ENCODE measurements at places on chromosomes 6 and 20.

DNA sequence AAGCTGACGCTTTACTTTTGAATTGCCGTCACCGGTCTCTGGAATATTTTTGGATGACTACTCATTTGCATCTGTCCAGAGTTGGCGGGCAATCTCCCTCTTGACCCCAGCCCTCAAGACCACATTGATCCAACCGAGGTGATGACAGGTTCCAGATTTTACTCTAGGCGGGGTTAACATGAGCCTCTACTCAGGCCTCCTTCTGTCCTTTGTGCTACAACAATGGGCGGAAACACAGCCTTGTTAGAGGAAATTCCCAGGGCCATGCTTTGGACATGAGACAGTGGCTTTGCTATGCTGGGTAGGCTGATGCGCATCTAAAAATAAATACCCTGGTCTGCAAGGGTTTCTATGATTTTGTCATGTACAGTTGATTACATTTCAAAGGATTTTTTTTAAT, 27.0 kb upstream of the ADGRF5 start:
- no peak for DNase-seq

DNA sequence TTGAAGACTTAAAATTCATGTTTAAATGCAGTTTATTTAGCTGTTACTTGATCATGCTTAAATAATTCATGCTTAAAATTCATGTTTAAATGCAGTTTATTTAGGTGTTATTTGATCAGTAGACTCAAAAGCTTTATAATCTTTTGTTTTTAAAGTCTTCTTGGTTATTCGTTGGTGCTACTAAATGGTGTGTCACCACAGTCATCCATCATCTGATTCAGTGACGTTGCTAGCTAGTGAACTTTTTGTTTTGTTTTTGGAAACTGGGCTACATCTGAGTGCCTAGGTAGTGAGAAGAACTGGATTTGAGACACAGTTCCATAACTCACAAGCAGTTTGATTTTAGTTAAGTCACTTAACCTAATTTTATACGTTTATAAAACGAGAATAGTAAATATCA, 20.9 kb downstream of the SCAF8 start:
- no peak for DNase-seq

DNA sequence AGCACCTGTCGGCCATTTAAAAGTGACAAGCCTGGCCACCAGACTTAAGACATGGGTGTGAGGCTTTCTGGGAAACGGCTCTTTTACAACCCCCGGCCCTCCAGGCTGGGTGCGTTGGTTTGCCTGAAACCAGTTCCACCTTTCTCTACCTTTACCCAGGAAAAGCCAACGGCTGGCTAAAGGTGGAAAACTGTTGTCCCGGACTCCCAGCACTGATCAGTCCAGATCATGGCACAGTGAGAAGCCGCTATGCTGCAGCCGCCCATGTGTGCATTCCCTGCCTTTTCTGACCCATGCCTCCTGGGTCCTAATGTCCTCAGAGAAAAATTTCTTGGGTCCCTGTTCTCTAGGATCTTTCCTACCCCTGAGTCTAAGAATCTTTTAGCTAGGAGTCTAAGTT, 655.7 kb upstream of the HS3ST5 start:
- no peak for DNase-seq

DNA sequence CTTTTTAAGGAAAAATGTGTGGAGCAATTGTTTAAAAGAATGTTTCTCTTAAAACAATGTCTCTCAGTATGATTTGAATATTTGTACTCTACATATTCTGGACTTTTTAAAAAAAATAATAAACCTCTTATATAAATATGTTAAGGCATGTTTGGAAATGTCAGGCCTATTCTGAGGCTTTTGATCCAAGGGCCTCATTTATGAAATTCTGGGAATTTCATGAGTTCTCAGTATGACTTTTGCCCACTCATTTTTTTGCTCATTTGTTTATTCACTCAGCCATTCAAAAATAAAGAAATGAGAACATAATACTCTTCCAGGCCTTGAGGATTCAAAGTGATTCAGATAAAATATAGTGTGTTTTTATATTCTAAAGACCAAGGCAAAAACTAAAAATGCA, 60.4 kb downstream of the DOK5 start:
- DNase-seq = no peak

GRCh38 chr6:167244064-167244960, 46.8 kb upstream of the UNC93A start:
- no peak for DNase-seq

GRCh38 chr6:166929542-166930189, 26.7 kb downstream of the RNASET2 start:
- DNase-seq = no peak

- no peak for DNase-seq
Measured at GRCh38 chr20:55596431-55596830, 408.9 kb downstream of the CBLN4 start.

- no peak for DNase-seq
Measured at GRCh38 chr20:19807191-19807945, 49.3 kb downstream of the RIN2 start.

GRCh38 chr20:25065072-25065624, 7.2 kb upstream of the ACSS1 start:
- DNase-seq = no peak

- no peak for DNase-seq
Measured at GRCh38 chr20:19588241-19588640, 169.8 kb upstream of the RIN2 start.

All from stimulated activated CD8-positive, alpha-beta memory T cell treated with anti-CD3 and anti-CD28 coated beads, Interleukin-4, amount 100 ng/mL, for 4 hours (primary cell).